Activated gamma-delta T cell (primary cell): ENCODE measurements at places on chromosomes 3 and 15.

DNA sequence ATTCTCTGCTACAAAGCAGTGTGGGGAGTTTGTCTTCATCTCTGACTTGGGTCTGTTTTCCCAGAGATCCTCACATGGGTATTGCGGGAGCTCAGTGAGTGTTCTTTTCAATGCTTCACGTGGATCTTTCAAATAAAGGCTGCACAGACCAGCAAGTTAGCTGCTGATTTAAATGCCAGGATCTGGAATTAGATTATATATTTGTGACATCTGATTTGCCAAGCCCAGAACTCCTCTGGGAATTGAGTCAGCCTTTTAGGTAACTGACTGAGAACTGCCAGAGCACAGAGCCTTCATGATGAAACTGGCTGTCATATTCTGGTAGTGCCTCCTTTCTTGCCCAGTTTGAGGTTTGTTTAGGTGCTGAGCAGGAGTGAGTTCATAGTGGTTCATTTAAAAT lies 14.7 kb downstream of the EDEM1 start:
- no peak for DNase-seq

DNA sequence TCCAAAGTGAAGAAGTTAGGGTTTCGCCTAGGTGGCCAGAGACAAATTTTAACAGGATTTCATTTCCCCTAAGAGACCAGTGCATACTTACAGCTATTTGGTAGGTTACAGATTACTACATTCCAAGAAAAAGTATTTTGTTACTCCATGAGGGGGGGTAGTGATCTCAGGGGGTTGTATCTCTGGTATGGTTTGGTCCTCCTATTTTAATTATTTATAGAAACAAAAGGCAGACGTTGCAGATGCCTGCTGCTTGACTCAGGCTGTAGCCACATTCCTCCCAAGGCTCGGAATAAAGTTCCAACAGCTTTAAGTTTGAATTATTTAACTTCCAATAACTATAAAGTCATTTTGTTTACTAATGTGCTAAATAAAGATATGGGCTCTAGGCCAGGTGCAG lies 1.3 kb upstream of the TRIM59 start:
- no peak for DNase-seq

GRCh38 chr15:39125904-39126303 lies 455.0 kb upstream of the THBS1 start:
- DNase-seq, result no peak

- no peak for DNase-seq
Observed at GRCh38 chr3:65893631-65894030, 145.1 kb downstream of the MAGI1 start.

DNA sequence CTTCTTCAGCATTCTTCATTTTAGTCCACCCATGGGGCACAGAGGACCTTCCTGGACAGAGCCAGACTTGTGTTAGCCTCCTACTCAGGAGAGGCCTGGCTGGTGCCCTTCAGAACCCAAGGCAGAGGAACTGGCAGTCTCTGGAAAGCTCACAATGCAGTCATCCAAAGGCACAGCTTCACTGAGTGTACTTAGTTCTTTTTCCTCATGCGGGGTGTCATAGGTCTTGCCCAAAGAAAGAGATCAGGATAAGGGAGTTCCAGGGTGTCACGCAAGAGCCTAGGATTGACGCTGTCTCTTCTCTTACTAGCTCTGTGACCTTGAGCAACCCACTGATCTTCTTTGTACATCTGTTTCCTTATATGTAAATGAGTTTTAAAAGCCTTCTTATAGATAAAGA lies 58.7 kb downstream of the CD200 start:
- DNase-seq, result no peak

DNA sequence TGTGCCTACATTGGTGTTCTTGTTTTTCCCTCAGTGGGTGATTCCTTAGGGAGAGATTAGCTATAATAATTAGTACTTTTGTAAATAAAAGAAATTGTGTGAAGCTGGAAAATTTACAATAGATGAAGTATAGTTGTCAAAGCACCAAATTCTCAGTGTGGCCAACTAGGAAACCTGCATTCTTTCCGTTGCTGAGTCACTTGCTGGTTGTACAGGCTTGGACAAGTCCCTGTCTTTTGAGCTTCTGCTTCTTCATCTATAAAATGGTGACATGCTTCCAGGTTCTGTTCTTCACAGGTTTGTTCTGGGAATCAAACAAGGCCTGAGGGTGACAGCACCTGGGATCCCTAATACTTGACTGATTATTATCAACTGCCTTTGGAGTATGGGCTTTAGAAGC lies 184.1 kb upstream of the HES1 start:
- DNase-seq, result no peak

- no peak for DNase-seq
Observed at GRCh38 chr3:10998542-10998941, 6.0 kb downstream of the SLC6A1 start.

DNA sequence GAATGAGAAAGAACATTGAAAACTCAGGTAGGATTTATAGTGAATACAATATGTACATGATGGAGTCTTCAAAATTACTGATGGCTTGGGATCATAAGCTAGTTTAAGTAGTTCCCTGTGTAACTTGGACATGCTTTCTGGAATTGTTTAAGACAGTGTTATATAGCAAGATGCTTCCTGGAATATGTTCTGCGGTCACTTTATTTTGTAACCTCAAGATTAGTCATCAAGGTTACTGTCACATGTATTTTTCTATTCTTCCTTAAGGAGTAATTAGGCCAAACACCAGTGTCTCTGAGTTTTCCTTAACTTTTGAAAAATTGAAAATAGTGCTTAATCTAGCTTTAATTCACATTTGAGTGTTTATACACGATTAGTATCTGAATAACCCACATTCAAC lies 760.3 kb upstream of the ARRDC4 start:
- DNase-seq, result no peak

DNA sequence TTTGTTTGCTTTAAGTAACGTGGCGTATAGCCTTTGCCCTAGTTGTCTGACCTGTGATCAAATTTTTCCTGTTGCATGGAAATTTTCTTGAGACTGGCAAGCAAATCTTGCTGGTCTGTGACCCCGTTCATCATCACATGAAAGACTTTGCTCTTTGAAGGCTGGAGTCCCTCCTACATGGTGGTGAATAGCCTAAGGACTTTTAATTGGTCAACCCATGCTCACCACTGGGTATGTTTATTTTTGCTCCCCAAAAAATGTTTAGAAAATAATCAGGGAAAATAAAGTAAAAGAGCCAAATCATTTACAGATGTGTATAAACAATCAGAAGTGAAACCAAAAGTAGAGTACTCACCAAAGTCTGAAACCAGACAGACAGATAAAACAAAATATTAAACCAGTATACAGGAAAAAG lies 1075.3 kb upstream of the ALCAM start:
- DNase-seq, result no peak

- DNase-seq, result no peak
Observed at GRCh38 chr15:64163659-64164362, 989 bp upstream of the PPIB start.

- no peak for DNase-seq
Observed at GRCh38 chr3:42991341-42992315, 12.5 kb downstream of the GASK1A start.

DNA sequence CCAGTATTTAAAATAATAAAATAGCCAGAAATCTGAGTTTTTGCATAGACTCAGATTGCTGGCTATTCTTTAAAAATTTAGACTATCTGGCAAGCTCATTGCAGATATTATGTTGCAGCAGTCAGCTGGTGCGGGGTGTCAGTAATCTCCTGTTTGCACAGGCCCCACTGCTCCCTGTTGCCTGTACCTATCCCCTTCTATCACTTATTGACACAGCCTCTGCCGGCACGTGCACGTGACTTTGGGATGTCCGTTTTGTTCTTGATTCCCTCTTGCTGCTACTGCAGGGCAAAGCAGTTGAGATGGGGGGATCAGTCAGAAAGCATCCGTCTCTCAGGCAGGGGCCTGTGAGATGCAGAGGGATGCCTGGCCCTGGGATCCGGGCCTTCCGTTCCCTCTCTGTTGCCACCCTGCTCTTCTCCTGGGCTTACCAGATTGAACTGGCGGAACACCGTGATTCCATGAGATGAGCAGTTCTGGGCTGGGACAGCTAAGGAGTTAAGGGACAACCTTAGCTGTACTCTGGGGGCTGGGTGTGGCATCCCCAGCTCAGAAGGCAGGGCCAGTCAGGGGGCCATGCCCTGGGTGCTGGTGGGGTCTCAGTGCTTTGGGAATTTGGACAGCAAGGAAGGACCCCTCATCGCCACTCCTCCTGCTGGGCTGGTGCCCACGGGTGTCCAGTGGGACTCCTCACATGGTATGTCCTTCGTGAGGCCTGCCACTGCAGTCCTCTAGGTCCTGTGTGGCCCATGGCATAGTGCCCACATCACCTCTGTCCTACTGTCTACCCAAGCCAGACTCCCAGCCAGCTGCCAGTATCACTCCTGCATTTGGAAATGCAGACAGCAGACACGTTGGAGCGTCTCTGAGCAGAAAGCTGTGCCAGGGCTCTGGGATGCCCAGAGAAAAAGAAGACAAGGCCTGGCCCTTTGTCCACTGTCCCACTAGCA lies 11.8 kb downstream of the MRAS start:
- DNase-seq, result no peak

- DNase-seq, result no peak
Observed at GRCh38 chr3:148453781-148454191, 243.9 kb upstream of the AGTR1 start.

DNA sequence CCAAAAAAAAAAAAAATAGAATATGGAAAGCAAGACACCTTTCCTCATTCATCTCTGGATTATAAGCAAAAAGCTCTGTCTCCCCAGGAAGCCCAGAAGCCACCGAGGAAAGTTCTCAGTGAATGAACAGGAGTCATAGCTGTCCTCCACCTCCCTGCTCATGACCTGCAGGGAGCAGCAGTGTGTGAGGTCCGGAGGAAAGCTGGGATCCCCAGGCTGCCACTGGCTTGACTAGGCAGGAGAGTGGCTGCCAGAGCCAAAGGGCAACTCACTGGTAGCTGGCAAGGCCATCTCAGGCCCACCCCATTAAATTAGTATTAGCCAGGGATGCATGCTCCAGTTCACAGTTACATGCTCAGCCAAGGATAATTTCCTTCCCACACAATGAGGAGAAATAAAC lies 191.6 kb upstream of the STT3B start:
- no peak for DNase-seq

GRCh38 chr3:5458526-5458925 lies 271.0 kb downstream of the EDEM1 start:
- no peak for DNase-seq

DNA sequence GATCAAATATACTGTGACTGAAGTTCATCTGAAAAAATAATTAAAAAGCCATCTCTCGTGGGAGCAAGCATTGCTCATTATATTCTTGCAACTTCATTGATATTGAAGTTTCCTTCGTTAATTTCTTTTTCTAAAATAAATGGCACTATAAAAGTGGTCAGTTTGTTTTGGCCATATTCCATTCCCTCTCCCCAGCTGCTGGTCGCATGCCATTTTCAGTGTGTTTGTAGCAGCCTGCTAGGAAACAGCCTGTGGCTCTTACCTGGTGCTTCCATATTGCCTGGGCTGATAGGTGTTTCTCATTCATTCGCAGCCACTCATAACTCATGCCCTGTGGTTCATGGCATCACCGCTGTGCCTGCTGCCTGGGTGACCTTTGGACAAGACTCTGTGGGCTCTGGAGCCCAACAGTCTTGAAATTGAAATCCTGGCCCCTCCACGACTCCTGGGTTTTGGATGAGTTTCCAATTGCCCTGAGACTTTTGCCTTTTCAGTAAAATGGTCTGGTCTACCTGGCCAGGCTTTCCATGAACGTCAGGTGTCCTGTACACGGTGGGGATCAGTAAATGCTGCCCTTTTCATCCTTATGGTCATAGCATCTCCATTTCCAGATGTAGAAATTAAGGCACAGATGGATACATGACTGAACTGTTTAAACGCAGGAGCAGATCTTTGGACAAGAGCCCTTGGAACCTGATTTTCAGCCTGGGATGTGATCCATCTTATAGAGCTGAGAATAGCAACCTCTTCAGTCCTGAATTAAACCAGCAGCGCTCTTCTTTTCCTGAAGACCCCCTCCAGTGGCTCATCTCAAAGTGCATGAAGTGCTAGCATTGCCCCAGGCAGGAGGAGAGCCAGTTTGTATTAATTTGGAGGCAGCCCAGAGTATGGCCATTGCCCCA lies 69.4 kb downstream of the SLCO3A1 start:
- DNase-seq, result no peak

- no peak for DNase-seq
Observed at GRCh38 chr3:188212308-188212969, 58.5 kb downstream of the LPP start.

DNA sequence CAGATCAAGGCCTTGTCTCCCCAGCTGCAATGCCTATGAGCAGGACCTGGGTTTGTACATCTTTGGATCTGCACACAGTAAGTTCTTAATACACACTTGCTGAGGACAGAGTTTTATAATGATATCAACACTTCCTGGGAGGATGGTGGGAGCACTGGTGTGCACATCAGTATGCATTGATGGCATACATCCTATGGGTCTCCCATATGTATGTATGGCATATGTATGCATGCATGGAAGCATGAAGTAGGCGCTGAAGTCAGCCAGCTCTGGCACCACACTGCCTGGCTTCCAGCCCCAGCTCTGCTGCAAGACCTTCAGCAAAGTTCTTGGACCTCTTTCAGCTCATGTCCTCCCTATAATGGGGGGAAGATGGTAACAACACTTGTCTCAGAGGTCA lies 68.2 kb downstream of the MYLK start:
- no peak for DNase-seq

DNA sequence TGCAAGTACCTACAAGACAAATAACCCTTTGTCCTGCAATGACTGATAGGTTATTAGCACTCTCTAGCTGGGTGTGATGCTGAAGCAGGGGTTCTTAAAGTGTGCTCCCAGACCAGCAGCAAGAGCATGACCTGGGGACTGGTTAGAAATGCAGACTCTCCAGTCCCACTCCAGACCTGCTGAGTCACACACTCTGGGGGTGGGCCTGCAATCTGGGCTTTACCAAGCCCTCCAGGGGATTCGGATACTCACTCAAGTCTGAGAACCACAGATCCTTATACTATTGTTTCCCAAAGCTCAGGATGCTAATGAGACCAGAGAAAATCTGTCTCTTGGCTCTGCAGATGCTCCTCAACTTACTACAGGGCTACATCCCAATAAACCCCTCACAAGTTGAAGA lies 142.1 kb upstream of the RAD18 start:
- no peak for DNase-seq

DNA sequence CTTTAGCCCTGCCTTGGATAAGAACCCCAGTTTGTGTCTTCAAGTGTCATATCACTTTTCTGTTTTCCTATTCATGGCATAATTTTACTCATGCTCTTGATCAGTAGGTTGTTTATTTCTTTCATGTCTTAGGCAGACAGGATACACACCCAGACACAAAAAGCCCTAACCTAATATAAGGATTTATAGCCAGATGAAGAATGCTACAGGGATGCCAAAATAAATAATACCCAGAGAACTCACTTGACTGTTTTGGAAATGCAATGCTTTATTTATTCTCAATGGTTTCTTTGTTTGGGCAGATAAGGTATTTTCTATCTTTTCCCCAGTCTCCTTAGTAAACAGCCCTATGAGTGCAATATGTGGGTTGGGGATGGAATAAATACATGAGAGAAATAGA lies 424.0 kb upstream of the PDZRN3 start:
- no peak for DNase-seq

GRCh38 chr3:10524270-10524669 lies 18.9 kb upstream of the ATP2B2 start:
- no peak for DNase-seq

GRCh38 chr3:126256251-126256650 lies 75.9 kb upstream of the ALDH1L1 start:
- no peak for DNase-seq

GRCh38 chr15:61169904-61170695 lies 59.0 kb downstream of the RORA start:
- DNase-seq, result no peak
